HS-27A (cell line): ENCODE measurements at places on chromosomes 6 and 20.

- DNase-seq, result peak; percentile 54
Measured at GRCh38 chr20:35617397-35618262, 2.0 kb downstream of the SPAG4 start.

- DNase-seq, result no peak
Measured at GRCh38 chr20:2887715-2888114, 14.4 kb downstream of the PTPRA start.

DNA sequence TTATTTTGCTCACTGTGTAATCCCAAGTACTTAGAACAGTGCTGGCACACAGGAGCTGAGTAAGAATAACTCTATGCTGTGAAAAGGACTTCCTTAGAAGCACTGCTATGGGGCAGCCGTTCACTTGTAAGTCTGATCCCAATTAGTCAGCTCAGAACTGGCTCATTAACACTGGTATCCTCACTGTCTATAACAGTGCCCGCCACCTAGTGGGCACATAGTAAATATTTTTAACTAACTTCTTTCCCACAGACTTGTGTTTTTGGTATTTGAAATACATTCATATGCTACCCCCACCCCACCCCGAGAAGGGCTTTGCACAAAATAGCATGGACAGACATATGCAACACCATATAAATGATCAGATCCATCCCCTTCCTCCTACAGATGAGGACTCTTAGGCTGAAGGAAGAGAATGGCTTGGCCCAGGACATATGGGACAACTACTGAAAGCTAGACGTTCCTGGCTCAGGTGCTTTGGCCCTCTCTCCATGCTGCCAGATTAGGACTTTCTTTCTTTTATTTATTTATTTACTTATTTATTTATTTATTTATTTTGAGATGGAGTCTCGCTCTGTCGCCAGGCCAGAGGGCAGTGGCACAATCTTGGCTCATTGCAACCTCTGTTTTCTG, 47.1 kb downstream of the DST start:
- no peak for DNase-seq

- peak; percentile 26 for DNase-seq
Measured at GRCh38 chr6:68054756-68055155, 580.3 kb upstream of the ADGRB3 start.

- DNase-seq, result no peak
Measured at GRCh38 chr6:111942561-111942960, 69.3 kb upstream of the FYN start.

DNA sequence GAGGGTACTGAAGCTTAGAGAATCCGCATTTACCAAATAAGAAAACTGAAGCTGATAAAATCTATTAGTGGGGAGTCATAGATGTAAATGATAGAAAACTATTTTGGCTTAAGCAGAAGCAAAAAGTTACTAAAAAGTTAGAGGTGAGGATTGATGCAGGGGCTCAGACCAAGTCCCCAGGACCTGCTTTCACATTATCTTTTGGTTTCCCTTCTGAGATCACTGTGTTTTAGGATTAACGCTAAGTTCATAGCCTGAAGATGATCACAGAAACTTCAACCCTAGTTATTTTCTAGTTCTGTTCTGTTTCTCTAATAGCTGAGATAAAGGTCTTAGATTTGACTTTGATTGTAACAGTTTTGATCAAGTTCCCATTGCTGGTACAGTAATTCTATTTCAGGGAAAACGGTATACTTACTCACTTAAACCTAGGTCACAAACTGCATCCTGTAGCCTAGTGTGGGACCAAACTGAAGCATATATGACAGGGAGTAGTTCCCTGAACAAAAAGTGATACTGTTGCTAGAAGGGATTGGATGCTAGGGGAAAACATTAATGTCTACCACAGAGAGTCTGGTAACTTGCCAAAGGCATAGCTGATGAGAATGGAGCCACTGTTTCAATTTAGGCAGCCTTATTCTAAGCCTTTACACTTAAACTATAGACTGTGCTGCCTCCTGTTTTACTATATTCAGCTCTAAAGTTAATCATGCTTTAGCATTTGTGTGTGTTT, 13.1 kb downstream of the CYB5R4 start:
- DNase-seq, result no peak
